ENCODE measurements at places on chromosomes 4 and X. TPM values are rescaled to one million over a fixed set of nuclear protein-coding genes. Genes with fewer than 3 reads are reported as not detected.

RPA4 gene
- total RNA-seq, result under 0.01 TPM

TCEAL7 gene
- total RNA-seq, result 44.2 TPM

STPG2 gene
- total RNA-seq, result not detected

GYPB gene
- total RNA-seq, result not detected

CTAG1B gene
- not detected for total RNA-seq

PPP2R2C gene
- total RNA-seq, result 0.15 TPM

DEFB131A gene
- not detected for total RNA-seq

GRID2 gene
- total RNA-seq, result 0.15 TPM

RLIM gene
- 26.6 TPM for total RNA-seq

ADH1B gene
- total RNA-seq, result 2.9 TPM

LRRC66 gene
- total RNA-seq, result 0.17 TPM

POLA1 gene
- 10.1 TPM for total RNA-seq

REST gene
- total RNA-seq, result 14.9 TPM

SPINK2 gene
- total RNA-seq, result not detected

CNKSR2 gene
- 0.34 TPM for total RNA-seq

NUDT10 gene
- total RNA-seq, result 4.2 TPM

SH3RF1 gene
- 12.3 TPM for total RNA-seq

PCDH10 gene
- total RNA-seq, result 2.2 TPM

DNAAF6 gene
- total RNA-seq, result not detected

NPY5R gene
- not detected for total RNA-seq

CXCL3 gene
- 2.4 TPM for total RNA-seq

HAND2 gene
- 0.30 TPM for total RNA-seq

FGF5 gene
- total RNA-seq, result 7.4 TPM

TRAM1L1 gene
- total RNA-seq, result 3.9 TPM

HTN1 gene
- not detected for total RNA-seq

IL13RA2 gene
- total RNA-seq, result not detected

FAM9A gene
- not detected for total RNA-seq

Measured in bronchus fibroblast of lung (primary cell).